ENCODE measurements at places on chromosomes 12 and 14. TPM values are rescaled to one million over a fixed set of nuclear protein-coding genes. Genes with fewer than 3 reads are reported as not detected.

GRCh38 chr12:131530041-131530332 is 180.9 kb upstream of the SFSWAP start:
- DNase-seq = no peak

- peak; percentile 68 for DNase-seq
These were observed 7.7 kb downstream of the DAZAP2 start for GRCh38 chr12:51246254-51246853.

DNA sequence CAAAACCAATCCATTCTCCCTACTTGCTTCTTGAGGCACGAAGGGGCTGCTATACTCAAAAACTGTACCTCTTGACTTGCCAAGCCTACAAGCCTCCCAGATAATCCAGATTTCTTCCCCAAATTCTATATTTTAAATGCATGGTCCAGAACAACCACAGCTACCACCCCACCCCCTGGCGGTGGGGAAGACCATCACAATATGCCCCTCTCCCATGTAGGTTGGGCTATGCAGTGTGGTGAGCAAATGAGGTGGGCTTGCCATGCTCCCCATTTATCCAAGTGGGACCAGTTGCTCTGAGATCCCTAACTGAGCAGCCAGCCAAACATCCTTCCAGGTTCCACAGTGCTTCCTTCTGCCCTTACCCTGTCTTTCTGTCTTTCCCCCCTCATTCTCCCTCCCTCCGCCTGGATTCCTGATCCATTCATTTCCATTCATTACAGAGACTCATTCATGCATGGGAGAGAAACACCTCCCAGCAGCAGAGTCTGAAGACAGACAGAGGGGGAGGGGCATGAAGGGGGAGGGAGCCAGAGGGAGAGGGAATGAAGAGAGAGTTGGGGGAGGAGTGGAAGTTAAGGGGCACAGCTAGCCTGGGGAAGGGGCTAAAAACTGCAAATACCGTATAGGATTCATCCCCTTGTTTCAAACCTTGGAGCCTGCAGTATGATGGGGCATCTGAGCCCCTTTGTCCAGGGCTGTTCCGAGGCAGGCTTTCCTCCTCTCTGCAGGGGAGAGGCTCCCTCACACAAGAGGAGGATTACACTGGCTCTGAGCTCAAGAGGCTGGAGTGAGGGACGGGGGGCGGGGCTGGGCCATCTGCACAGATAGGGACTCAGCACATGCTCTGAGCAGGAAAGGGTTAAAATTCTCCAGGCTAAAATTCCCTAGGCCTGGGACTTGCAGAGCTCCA is 4.4 kb downstream of the ZNF219 start:
- DNase-seq = no peak

GRCh38 chr14:25607192-25607591 is 557.2 kb upstream of the STXBP6 start:
- DNase-seq = no peak

- no peak for DNase-seq
These were observed 2.1 kb downstream of the TTC6 start for GRCh38 chr14:37597538-37597913.

DNA sequence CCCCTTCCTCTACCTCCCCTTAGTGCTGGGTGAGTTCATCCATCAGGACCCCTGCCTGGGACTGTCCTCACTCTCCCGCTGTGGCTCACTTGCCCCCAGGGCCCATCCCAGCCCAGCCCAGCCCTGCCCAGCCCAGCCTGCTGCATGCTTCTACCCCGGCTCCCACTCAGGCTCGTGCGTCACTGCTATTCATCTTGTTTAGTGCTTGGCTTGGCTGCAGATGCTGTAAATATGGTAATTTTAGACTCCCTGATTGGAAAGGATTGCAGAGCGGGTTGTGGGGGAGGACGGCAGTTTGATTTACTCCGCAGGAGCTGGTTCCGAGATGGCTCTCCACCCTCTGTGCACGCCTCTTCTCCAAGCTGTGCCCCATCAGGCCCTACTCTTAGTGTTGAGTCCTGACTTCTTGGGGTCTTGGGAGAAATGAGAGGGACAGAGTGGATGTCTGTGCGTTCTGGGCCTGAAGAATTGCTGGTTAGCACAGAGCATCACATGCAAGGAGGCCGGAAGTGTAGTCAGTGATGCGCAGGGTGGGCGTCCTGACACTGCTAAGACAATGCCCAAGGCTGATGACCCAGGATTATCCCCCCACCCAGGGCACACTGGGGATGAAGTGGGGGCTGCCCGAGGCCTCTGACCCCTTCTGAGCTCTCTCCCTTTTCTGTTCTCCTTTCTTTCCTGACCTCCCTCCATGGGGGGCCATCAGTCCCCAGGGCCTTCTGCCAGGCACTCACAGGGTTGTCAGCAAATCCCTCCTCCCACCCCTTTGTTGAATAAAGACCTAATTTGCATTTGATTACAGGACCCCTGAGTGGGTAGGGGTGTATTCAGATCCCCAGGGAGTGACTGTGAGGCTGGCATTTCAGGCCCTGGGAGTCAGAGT is 244.4 kb downstream of the ZFP36L1 start:
- DNase-seq = peak; percentile 96

DNA sequence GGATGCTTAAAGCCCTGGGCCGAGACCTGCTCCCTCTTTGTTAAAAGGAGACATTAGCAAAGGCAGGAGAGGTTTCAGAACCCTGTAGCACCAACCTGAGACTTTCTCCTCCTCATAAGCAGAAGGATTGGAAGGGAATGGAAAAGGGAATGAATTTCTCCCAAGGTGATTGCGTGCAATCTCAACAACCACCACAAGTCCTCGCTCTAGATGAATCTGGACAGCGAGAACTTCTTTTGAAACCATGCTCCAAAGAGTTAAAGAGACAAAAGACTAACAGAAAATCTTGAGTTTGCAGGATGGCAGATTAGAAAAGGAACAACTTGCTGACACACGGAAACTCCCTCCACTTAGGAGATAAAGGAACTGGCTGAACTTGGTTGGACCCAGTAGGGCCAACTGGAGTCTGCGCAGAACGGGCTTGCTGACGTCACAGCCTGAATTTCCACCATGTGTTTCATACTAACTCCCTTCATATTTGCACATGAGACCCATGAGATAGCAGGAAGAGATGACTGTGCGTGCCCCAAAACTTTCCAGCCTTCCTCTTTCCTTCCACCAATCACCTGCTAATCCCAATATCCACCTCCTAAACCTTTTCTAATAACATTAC is 137.0 kb downstream of the PTPN11 start:
- no peak for DNase-seq

DNA sequence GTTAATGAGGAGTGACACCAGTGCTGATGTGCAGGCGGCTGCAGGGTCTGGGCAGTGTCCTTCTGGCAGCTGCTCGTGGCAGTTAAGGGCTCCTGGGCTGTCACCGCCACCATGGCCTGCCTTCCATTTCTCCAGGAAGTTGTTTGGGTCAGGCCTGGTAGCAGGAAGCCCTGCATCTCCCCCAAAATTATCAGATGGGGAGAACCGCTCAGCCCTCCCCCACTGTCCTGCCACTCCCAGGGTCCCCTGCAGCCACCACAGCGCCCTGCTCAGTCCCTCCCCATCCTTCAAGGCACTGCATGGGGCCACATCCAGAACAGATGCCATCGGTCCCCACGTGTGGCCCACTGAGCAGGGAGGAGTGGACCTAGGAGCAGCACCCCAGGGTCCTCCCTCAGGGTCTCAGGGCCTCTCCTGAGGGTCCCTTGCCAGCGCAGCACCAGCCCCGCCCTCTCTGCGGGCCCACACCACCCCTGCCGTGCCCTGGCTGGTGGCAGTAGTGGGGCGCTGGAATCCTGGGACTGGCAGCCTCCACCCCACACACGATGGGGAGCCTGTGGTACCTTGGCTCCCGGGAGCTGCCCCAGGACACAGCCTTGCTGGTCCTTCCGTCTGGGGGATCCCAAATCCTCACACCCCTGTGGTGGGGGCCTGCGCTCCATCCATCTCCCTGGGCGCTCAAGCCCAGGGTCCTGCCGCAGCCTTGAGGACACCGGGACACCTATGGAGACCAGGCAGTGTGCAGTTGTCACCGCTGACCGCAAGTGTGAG is 10.3 kb upstream of the AMN start:
- no peak for DNase-seq

DNA sequence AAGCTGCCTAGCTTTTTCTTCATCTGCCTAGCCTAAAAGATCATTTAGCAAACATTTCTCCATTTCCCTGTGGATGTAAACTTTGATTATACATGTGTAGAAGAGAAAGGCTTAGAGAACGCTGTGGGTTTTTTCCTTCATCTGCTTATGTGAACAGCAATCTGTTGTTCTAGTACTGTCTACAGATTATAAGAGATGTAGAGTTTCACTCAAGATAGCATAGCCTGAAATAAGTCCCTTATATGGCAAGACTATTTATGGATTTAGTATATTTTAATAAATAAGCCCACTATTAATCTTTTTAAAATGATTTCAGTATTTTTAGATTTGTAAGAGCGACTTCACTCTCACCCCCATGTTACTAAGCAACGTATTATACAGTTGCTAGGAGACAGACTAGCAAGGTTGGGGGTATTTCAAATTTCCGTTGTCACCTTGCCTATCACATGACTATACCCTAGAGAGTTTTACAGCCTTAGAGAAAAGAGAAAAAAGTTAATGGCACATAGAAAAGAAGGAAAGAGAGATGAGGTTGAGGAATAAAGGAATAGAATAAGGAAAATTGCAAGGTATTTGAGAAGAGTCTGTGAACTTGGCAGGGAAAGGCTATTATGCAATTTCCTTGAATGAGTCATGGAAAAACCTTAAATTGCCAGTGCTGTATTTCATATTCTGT is 12.2 kb upstream of the TUBA1A start:
- DNase-seq = peak; percentile 73

GRCh38 chr14:43168371-43168925 is 1338.6 kb downstream of the FSCB start:
- no peak for DNase-seq

GRCh38 chr14:102210421-102211042 is 70.8 kb downstream of the WDR20 start:
- DNase-seq = no peak

DNA sequence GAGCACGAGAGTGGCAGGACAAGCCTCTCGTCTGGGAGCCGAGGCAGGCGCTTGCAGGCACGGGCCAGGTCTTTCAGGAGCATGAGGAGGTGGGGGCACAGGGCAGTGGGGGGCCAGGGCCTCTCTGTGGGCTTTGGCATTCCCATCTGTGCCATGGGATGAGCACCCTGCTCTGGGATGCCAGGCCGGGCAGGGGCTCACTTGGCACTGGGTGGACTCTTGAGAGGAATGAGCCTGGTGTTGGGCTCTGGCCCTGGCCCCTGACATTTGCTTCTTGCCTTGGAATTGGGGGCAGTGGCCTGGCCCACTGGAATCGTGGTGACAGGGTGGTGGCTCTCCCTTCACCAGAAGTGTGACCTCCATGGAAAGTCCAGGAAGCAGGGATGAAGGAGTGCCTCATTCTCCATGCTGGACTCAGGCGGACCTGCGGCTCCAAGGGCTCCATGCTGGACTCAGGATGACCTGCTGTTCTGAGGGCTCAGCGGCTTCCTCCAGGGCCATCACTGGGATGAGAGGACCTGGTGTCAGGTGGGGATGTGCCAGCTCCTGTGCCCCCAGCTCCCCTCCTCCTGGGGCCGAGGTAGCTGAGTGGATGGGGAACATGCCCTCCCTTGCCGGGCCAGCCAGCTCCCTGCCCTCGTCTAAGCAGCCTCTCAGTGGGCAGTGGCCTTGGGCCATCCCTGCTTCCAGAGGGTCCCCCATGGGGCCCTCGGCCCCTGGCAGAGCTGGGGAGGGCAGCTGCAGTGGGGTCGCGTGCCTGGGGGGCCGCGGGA is 220.3 kb downstream of the KIF26A start:
- no peak for DNase-seq

DNA sequence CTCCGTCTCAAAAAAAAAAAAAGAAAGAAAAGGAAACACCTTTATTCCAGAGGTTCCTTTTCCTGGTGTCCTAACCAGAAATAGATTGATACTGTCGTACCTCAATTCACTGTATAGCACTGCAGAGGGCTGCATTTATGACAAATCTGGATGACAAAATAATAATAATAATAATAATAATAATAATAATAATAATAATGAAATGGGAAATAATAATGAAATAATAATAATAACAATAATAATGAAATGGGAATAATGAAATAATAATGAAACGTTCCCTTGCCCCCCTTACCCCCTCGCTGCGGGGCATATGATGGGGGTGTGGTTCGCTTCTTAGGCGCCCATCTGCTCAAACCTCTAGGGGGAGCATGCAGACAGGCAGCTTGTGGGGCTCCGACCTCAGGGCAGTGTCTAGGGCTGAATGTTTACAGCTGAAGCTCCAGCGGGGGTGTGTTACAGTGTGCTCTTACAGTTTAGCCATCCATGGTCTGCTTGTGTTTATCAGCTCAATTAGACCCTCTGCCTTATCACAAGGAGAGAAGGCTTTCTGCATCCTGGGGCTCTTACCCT is 1088.3 kb upstream of the SEL1L start:
- DNase-seq = peak; percentile 9

- no peak for DNase-seq
These were observed 46.0 kb upstream of the OR5AU1 start for GRCh38 chr14:21201732-21202462.

GRCh38 chr12:8989413-8989812 is at the start of gene KLRG1:
Gene KLRG1, plus strand, starts transcription at chr12:8989546. Its CDS starts 90 bp downstream, at chr12:8989636.
- DNase-seq = no peak

GRCh38 chr14:104805326-104805678 is 4.4 kb downstream of the ZBTB42 start:
- peak; percentile 91 for DNase-seq

HCAR2 gene
- total RNA-seq = not detected

CGRRF1 gene
- 12.4 TPM for total RNA-seq

KRT82 gene
- not detected for total RNA-seq

NOXRED1 gene
- not detected for total RNA-seq

RPAP3 gene
- total RNA-seq = 29.9 TPM

COL2A1 gene
- not detected for total RNA-seq

Data from H4 (cell line).